ENCODE measurements at places on chromosomes 16 and 17.

GRCh38 chr16:50126183-50126582 is 26.9 kb upstream of the TENT4B start:
- no peak for DNase-seq

- DNase-seq = no peak
Observed at GRCh38 chr17:19629449-19629848, 19.1 kb upstream of the ALDH3A2 start.

DNA sequence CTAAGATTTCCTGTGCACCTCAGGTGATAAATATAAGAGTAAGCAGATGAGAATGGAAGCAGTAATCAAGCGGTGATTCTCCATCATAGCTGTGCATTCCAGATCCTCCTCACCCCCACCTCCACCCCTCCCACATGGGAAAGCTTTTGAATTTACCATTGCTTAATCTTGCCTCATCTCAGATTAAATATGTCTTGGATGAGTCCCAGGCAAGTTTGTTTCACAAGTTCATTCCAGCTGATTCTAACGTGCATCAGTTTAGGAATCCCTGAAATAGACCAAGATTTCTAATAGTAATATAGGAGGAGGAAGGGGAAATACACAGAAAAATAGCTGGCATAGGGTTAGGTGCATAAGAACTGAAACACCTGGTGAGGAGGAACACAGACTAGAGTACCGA is 396.2 kb upstream of the KIF2B start:
- no peak for DNase-seq

DNA sequence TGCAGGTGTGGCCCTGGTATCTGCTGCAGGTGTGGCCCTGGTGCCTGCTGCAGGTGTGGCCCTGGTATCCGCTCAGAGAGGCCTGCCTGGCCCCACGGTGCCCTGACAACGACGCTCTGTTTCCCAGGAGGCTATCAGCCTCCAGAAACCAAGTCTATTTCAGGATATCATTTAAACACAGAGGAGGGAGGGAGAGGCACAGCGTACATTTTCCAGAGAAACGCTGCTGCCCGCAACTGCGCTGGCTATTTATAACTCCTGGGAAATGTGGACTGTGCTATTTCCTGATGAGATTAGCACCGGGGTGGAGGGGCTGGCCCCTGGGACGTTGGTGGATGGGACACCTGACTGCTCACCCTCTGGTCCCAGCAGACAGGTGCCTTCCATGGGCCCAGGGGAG is 22.5 kb downstream of the TIMM22 start:
- no peak for DNase-seq

DNA sequence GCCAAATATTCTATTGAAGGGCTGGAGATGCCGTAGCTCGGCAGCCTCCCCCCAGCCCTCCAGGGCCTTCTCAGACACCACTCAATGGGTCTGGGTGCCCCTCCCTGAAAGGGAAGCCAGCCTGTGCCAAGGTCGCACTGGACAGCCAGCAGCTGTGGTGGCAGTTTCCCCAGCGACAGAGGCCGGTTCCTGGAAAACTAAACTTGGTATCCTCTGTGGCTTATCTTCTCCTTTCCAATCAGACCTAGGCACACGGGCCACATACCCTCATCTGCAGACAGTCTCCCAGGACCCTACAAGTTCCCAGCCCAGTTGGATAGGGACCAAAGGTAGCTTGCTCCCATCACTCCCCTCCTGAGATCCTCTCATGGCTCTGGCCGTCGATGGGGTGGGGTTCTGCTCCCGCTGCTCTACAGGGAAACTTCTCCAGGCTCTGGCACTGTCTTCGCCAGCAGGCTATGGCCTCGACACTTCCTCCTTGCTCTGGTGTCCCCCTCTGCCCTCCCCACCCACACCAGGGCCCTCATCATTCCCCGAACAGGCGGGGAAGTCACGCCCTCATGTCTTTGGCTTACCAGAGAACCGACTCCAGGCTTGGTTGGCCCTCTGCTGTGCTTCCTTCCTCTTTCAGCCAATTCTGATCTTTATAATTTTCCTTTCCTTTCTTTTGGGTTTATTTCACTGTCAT is 18.3 kb upstream of the IL21R start:
- DNase-seq = peak; percentile 83

DNA sequence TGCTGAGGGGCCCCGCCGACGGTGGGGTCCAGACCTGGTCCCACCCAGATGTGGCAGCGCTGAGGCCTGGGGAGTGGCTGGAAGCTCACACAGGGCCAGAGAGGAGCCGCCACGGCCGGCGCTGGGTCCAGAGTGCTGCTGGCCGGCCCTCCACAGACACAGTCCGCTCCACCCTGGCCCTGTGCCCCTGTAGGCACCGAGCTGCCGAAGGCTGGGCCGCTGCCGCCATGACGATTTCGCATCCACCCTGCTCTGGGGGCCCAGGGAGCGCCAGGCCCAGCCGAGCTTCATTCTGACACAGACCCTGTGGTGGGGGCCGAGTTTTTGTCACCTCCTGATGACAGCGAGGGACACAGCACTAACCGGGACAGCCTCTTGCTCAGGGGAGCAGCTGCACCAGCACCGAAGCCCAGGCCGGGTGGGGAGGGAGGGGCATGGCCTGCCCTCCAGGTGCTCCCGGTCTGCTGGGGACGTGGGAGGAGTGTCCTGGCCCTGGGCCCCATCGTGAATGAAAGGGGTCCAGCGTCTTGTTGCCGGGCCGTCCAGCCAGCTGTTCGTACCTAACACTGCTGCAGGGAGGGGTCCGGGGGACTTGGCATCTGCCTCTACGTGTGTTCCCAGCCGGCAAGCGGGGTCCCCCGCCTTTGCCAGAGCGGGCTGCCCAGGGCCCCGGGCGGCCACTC is 27.1 kb upstream of the SSTR5 start:
- no peak for DNase-seq

DNA sequence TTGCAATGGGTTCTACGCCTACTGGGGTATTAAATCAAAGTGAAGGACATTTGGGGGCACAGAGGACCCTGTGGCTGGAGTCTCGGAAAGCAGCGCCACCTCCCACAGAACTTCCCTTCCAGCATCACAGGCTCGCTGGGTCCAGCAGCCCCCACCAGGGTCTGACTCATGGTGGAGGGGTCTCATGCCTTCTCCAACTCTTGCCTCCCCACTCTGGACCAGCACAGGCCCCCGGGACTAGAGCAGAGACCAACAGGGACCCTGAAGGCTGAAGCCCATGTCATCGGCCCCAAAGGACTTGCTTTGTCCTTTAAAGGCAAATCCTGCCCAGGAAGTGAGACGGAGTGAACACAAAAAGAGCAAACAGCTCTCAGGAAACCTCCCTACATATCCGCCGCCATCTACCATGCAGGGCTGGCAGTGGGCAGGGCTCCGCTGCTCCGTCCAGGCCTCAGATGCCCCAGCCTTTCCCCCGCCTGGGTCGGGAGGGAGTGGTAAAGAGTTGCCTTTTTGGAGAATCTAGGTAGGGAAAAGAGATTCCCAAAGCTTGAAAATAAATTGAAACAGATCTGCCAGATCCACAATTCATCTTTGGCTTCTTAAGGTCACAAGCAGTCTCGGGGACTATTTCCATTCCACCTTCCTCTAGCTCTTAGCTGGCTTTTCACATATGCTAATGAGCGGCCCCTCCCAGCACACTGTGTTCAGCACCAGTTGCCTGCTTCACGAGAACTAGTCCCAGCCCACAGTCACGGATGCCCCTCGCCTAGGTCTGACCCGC is 2.1 kb upstream of the GPRC5C start:
- peak; percentile 65 for DNase-seq

DNA sequence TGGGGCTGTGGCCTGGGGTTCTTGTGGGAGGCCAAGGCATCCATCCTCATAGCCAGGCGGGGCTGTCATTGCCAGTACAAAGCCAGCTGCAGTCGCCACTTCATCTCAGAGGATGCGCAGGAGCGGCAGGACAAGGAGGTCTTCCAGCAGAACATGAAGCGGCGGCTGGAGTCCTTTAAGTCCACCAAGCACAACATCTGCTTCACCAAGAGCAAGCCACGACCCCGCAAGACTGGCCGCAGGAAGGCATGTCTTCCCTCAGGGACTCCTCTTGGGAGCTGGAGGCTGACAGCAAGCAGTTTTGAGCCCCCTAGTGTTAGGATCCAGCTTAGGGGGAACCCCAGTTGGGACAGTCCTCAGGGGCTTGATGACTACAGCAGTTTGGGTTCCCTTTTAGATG is 15.1 kb upstream of the PLEKHG4 start:
- no peak for DNase-seq

DNA sequence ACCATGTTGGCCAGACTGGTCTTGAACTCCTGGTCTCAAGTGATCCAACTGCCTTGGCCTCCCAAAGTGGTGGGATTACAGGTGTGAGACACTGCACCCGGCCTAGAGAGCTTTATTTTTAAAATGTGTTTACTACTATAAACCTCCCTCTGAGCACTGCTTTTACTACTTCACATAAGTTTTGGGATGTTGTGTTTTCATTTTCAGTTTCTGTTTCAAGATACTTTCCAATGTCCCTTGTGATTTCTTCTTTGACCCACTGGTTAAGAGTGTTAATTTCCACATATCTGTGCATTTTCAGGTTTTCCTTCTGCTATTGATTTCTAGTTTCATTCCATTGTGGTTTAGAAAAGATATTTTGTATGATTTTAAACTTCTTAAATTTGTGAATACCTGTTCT is 74.4 kb downstream of the NETO2 start:
- no peak for DNase-seq

Measured in left lung (tissue), 14 donors.